ENCODE measurements at places on chromosomes 4 and X.

- no peak for DNase-seq
These were observed 198.5 kb upstream of the FAM241A start for GRCh38 chr4:111946800-111947199.

DNA sequence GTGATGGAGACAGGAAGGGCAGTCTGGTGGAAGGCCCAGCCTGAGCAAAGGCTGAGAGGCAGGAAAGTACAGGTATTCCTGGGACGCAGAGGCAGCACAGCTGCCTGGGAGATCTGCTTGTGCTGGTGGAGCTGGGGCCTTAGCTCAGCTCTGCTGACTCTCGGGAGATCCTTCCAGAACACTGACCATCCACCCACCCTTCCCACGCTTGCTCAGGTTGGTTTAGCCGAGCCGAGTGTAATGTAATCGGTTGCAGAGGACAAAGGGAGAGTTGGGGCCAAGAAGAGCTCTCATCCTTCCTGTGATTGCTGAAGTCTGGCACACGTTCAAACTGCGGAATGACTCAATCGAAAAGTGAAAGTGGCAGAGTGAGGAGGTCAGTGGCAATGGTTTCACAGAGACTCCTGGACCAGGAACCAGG lies 43.1 kb upstream of the GPR78 start:
- no peak for DNase-seq

- no peak for DNase-seq
These were observed 24.1 kb downstream of the TMPRSS11A start for GRCh38 chr4:67939195-67939594.

- no peak for DNase-seq
These were observed 51.3 kb downstream of the ATP11C start for GRCh38 chrX:139881572-139881971.

GRCh38 chr4:63620271-63620670 lies 789.0 kb downstream of the TECRL start:
- DNase-seq, result no peak

DNA sequence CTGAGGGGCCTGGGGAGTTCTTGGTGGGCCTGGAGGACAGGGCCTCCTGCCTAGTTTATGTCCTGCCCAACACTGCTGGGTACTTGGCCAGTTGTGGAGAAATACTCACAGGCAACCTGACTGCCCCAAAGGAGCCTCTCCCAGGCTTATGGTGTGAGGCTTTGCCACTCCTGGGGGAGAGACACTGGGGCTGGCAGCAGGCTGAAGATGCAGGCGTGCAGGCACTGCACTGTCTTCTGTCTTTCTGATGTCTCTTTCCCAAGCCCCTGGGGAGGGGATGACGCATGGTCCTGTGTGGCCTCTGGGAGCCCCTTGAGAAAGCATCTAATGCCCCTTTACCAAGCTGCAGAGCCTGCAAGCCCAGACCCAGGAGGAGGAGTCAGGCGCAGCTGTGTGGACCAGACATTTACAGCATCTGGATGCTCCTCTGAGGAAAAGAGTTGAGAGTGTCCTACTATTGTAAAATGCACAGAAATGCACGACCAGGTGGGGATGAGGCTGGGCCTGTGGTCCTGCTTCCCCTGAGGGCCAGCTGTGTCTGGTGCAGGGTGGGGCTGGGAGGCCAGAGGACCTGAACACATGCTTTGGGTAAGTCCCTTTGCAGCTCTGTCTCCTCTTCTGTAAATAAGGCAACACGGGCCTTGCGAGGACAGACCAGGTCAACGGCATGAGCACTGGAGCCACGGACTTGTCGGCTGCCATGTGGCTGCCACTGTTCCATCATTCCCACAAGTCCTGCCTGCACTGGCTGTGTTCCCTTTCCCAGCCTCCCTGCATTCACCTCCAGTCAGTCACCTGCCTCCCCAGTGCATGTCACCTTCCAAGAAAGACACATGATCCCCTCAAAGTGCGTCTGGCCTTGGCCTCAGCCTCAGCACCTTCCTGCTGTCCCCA lies 8.4 kb downstream of the TMEM271 start:
- DNase-seq, result no peak

DNA sequence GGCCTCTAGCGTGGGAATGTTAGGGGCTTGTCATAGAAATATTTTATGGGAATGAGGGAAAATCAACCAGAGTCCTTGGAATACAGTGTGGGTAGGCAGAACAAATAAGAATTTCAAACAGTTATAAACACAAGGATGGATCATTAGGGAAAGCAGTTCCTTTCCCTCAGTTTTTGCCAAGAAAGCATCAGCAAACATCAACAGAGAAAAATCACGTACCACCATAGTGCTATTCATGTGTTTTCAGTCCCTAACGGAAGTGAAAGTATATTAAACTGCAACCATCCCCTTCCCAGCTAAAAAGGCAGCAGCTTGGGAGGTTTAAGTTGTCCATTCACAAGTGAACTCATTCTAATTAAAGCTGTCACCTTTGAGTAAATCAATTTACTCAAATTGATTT lies 334.4 kb upstream of the PCDH18 start:
- DNase-seq, result no peak

DNA sequence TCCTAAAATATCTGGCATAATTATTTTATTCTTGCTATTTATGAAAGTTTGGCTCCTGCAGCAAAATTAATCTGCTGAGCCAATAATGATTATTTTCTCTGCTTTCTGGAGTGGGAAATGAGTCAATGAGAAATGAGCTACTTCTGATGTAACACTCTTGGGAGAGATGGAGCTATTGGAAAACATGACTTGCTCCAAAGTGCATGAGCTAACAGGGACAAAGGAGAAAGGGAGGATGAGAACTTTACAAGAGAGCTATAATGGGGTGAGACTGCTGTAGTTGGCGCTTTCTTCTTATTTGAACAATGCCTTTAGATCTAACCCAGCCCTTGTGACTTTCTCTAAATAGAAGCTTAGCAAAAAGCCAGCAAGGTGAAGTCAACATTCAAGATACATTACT lies 615.1 kb downstream of the ANKRD50 start:
- no peak for DNase-seq
